ENCODE measurements at places on chromosomes 7 and 10.
A peak's percentile ranks its signal among the peaks of the same experiment; 100 is the strongest.

DNA sequence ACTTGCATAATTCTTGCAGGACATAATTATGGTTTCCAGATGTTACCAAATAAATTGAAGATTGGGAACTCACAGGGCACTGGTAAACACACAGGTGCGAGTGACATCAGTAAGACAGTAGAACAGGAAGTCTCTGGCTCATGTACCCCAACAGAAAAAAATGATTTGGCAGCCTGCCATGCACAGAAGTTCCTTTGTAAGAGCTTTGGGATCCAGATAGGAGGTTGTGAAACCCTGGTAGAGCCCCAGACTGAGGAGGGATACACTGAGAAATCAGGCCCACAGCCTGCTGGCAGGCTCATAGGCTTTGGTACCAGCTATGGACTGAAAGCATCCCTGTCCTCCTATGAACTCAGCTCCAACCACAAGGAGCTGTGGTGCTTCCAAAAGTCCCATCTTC lies 118.0 kb downstream of the COBL start:
- no peak for DNase-seq

DNA sequence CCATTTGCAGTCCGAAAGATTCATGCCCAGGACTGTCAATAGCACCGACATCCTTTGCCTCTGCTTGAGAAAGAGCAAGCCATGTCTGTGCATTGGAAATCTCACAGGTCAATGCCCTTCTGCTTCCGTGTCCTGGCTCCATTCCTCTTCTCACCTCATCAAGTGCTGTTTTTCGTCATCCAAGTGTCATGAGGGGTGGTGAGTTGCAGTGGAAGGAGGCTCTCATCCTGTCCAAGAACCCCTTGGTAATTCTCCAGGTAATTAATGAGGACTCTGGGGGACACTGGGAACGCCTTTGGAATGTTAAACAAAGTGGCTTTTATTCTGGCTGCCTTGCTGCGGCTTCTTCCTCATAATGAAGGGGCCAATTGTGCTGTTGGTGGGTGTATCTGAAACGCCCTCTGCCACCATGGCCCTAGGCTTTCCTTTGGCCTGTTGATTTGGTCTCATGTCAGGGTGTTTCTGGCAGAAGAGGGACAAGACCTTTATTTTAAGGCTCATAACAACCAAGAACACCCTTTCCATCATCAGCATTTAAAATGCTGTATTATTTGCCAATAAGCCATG lies 57.7 kb downstream of the PPP1R3C start:
- DNase-seq, result no peak

DNA sequence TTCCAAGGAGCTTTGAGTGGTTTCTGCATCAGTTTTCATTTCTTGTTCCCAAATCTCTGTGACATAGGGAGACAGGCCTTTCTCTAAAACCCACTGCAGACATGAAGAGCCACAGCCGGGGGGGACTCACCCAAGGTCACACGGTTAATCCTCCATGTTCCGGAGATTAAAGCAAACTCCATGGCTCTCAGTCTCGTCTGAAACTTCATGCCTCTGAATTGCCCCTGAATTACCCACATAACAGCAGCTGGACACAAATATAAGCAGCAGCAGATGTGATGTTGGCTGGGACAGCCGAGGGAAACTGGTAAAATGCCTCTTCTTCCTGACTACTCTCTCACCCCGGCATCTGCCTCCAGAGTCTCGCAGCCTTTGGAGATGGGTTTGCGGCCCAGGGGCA lies 402.2 kb downstream of the DNAJB6 start:
- no peak for DNase-seq

GRCh38 chr10:54958844-54959243 lies 157.8 kb upstream of the PCDH15 start:
- DNase-seq, result peak; percentile 30

DNA sequence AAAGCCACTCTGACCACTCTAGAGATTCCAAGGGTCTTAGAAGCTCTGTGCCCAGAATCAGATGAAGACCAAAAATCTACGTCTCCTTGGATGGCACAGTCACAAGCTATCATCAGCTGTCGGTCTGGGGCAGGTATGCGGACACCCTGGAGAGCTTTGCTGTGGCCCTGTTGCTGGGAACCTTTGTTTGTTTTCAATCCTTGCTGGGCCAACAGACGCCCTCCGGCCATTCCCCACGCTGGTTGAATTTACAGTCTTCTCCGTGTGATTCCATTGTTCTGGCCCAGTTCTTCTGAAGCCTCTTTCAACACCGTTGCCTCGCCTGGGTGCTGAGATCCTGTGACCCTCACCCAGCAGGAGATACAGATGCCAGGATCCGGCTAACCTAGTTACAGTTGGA lies 149.4 kb upstream of the PFKP start:
- DNase-seq, result no peak

GRCh38 chr7:1533255-1533546 lies 2.7 kb downstream of the MAFK start:
- no peak for DNase-seq

DNA sequence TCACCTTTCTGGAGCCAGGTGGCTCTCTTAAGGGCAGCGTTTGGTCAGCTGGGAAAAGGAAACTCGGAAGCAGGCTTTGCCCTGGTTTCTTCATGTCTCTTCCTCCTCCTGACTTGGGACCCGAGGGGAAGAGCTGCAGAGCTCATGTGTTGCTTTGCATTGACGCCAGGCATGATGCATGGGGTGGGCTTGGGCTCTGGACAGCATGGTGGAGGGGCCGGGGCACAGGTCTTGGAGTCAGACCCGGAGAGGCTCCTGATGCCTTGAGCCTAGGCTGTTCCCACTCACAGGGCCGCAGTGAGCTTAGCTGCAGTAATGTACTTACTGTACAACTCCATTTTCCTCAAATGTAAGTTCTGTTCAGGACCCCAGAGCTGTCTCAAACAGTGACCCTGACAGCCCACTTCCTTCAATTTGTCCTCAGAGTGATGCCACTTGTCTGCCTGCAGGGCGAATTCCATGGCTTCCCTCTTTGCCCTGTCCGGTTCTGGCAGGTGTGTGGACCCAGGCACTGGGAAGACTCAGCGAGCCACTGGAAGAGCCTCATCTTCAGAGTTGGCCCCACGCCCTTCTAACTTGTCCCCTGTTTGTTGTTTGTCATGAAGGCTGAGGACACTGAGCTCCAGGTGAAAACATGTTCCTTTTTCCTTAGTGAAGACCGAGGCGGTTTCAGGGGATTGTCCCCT lies 50.2 kb downstream of the ZNF467 start:
- no peak for DNase-seq

- DNase-seq, result no peak
Observed at GRCh38 chr7:33286501-33286900, 157.1 kb downstream of the BBS9 start.

DNA sequence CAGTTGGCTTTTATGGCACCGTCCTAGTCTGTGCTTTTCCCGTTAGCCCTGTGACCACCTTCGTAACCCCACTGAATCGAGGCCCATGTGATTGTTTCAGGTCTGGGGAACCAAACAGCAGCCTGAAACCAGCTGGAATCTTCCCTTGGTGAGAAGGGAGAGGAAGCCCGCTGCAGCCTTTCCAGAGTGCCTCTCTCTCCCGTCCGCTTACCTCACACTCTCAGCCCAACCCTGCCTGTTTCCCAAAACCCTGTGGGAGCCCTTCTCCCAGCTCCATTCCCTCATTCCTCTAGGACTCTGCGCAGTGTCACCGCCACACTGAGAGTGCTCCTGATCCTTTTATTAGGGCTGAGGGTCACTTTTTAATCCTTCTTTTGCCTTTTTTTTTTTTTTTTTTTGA lies 139.6 kb downstream of the WDR37 start:
- DNase-seq, result no peak

DNA sequence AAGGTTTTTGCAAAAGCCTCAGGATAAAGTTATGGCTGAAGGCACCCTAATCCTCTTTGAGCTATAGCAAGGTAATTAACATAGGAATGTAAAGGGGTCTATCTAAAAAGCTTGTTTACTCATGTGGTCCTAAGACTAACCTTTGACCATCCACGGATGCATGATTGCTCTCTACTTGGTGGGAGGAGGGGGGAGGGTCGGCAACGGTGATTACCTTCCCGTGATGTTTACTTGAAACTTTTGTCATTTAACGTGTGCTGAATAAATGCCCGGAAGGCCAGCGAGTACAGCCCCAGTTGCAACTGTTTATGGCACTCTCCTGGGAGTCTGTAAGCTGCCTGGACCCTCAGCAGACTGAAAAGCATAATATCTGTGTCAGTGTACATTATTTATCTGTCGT lies 78.9 kb upstream of the GPR22 start:
- no peak for DNase-seq

- DNase-seq, result no peak
Observed at GRCh38 chr7:55360486-55360885, 4.7 kb upstream of the LANCL2 start.

DNA sequence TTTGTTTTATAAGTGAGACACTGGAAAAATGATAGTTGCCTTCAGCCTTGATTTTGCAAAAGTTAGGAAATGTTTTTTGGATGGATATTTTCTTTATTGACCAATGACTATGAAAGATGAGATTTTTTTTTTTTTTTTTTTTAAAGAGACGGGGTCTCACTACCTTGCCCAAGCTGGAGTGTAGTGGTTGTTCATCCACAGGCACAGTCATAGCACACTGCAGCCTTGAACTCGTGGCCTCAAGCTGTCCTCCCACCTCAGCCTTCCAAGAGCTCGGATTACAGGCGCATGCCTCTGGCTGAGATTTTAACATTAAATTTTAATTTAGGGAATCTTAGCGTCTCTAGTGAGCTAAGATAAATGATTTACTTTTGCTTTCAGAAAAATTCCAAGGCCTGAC lies 66.2 kb downstream of the LOXL4 start:
- no peak for DNase-seq

- no peak for DNase-seq
Observed at GRCh38 chr7:116742641-116743040, 70.6 kb downstream of the MET start.

GRCh38 chr10:14150526-14150925 lies 180.2 kb downstream of the FRMD4A start:
- DNase-seq, result no peak

GRCh38 chr10:29923416-29923965 lies 135.9 kb downstream of the JCAD start:
- DNase-seq, result no peak

GRCh38 chr10:109969760-109970346 lies 37.9 kb upstream of the ADD3 start:
- DNase-seq, result no peak

DNA sequence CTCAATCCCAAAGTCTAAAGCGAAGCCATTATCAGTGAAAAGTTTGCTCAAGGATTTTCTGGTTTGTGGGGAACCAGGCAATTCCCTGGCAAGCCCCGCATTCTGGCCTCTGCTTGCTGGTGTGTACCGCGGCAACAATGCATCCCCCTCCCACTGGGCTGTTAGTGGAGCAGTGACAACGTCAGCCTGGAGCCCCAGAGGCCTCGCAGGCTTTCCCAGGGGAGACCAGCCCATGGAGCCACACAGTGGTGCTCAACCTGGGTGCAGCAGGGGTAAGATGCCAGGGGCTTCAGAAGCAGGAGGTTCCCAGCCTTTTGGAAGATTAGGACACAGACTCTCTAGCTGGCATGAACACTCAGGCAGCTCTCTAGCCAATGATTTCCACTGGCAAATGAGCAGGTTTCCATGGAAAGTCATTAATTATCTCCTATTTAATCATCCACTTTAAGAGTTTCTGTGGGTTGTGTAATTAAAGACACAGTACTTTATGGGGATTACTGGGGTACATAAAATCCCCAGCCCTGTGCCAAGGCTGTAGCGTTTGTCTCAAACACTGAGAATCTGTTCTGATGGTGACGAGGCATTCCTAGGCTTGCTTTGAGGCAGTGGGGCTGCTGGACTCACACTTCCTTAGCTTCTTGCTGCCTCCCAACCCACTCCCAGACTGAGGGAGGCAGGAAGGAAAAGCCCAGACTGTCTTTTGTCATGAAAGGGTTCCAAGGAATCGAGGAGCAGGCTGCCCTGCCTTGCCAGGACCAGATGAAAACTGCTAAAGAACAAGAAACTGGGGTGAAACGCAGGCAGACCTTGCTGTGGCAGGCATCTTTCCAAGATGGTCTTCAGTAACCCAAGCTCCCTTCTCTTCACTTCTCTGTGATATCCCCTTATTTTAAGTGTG lies 411.9 kb upstream of the SHH start:
- no peak for DNase-seq

- peak; percentile 49 for DNase-seq
Observed at GRCh38 chr10:77864151-77864851, 62.3 kb downstream of the DLG5 start.

DNA sequence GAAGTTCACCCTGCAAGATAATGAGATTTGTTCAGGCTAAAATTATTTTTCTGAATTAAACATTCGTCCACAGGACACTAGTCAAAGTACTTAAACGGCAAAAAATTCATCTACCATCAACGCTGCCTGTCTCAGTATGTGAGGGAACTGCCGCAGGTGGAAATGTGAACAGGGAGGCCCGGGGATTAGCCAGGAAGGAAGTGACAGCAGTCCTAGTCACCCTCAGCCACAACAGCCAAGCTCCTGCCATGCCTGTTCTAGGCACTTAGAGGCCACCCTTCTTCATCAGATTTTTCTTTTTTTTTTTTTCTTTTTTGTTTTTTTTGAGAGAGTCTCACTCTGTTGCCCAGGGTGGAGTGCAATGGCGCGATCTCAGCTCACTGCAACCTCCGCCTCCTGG lies 9.4 kb downstream of the NUDT5 start:
- no peak for DNase-seq

- DNase-seq, result no peak
Observed at GRCh38 chr10:112766636-112767035, 183.4 kb upstream of the TCF7L2 start.

DNA sequence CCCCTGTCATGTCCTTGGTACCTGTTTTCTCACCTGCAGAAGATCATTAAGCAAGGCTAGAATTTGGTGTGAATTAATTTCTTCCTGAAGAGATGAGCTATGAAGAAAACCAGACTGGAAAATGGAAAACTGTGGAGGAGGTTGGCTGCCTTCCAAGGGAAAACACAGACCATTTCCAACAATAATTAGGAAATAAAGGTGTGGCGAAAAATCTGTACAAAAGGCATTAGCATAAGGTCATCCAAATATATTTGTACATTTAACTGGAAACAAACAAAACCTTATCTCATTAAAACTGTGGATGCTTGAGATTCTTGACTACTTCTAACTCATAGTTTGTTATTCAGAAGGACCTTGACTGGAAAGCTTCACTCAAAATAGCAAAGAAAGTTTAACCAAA lies 1.7 kb downstream of the STN1 start:
- peak; percentile 66 for DNase-seq

GRCh38 chr7:48419401-48419800 lies 248.1 kb downstream of the ABCA13 start:
- DNase-seq, result no peak

- DNase-seq, result no peak
Observed at GRCh38 chr7:100895956-100896731, 456 bp upstream of the ACHE start.

DNA sequence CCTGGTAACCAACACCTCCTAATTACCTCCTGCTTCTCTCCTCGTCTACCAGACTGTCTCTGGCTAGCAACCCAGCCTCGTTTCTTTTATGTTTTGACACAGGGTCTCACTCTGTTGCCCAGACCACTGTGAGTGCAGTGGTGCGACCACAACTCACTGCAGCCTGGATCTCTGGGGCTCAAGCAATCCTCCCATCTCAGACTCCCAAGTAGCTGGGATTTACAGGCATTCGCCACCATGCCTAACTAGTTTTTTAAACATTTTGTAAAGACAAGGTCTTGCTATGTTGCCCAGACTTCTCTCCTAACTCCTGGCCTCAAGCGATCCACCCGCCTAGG lies 10.2 kb downstream of the TNRC18 start:
- DNase-seq, result no peak

GRCh38 chr10:74634995-74635536 lies 191.3 kb upstream of the KAT6B start:
- DNase-seq, result no peak

All from renal cortical epithelial cell (primary cell).